ENCODE measurements at places on chromosomes 5 and 9. TPM values are rescaled to one million over a fixed set of nuclear protein-coding genes. Genes with fewer than 3 reads are reported as not detected.

Gene SHC3
- 2.0 TPM for total RNA-seq

Gene TAF1L
- not detected for total RNA-seq

Gene KCNV2
- not detected for total RNA-seq

Gene FOXD4L6
- total RNA-seq = not detected

Gene MEF2C
- 58.3 TPM for total RNA-seq

Gene NAIP
- 7.3 TPM for total RNA-seq

Gene DTWD2
- 1.1 TPM for total RNA-seq

Gene MYO10
- 144 TPM for total RNA-seq

Gene PRR7
- total RNA-seq = 6.5 TPM

Gene IL9
- total RNA-seq = not detected

Gene CAMK4
- 8.2 TPM for total RNA-seq

All from endothelial cell of umbilical vein (primary cell).